Activated T-cell treated with anti-CD3 and anti-CD28 coated beads, Interleukin-2, amount 50 U/mL, for 48 hours (primary cell): ENCODE measurements at places on chromosomes 6 and 20.
A peak's percentile ranks its signal among the peaks of the same experiment; 100 is the strongest.

- no peak for DNase-seq
Measured at GRCh38 chr6:22149501-22150367, 147.1 kb downstream of the PRL start.

GRCh38 chr20:26308961-26309360 lies 612.3 kb upstream of the ZNF337 start:
- no peak for DNase-seq

DNA sequence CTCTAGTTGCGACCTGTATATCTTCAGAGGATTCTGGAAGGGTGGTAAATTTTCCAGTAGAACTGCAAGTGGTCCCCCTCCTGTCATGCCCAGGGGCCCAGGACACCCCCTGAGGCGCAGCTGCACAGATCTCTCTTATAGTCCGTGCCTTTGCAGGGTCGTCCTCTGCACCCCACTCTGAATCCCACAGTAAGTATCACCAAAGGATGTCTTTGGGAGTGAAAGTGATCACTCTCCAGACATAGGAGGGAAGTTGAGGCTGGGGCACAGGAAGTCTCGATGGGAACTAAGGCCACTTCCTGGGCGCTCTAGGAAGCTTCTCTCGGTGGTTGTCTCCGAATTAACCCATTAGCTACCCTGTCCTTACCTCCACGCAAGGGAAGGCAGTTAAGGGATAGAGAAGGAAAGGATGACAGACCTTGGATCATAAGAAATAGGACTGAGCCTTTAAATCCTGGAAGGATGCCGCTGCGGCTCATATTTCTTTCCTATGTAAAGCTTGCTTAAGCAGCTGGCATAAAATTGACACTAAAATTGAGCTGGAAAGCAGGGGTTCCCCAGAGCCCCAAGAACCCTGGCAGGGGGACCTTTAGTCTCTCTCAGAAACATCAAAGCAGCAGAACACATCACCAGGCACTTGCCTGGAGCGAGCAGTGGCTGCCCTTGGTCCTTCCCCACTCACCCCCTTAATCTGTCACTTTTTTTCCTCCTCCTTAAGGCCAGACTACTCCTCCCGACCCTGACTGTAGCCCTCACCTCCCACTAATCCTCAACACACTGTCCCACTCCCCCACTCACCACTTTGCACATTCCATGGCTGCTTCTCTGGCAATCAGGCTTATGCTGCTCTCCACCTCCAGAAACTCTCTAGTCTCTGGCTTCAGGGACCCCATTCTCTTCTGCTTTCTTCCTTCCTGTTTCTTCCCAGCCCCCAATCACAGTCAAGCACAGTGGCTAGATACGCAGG lies at the start of gene ZKSCAN4:
TSS of gene ZKSCAN4 (minus strand) at position 261 of the 967 bp plus-strand sequence. CDS start 289 bp downstream, outside the sequence.
- DNase-seq = peak; percentile 82

- DNase-seq = peak; percentile 62
Measured at GRCh38 chr6:36735110-36736071, 37.8 kb downstream of the RAB44 start.

DNA sequence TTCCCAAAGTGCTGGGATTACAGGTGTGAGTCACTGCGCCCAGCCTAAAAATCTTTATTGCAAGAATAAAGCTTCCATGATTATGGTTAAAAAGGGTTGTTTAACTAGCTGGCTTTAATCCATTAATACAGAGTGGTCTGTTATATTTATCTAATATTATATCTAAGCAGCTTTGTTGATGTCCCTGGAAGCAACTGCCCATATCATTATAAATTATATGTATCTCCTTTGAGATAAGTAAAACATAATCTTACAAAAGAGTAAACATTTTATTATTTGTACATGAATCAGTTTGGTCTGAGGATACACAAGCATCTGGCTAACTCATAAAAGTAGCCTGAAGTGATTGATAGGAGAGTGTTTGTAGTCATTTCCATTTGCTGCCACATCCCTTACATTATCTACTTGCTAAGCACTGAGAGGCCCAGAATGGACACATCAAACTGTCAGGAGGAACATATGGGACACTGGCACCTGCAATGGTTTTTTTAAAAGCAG lies 46.9 kb downstream of the TRAF3IP2 start:
- DNase-seq = no peak

- no peak for DNase-seq
Measured at GRCh38 chr20:54590856-54591255, 115.5 kb downstream of the DOK5 start.

- DNase-seq = peak; percentile 37
Measured at GRCh38 chr6:142679907-142680700, 264.9 kb downstream of the HIVEP2 start.

GRCh38 chr6:107809966-107810365 lies 14.1 kb downstream of the SCML4 start:
- DNase-seq = no peak

- DNase-seq = no peak
Measured at GRCh38 chr6:16956361-16956760, 145.5 kb upstream of the STMND1 start.

DNA sequence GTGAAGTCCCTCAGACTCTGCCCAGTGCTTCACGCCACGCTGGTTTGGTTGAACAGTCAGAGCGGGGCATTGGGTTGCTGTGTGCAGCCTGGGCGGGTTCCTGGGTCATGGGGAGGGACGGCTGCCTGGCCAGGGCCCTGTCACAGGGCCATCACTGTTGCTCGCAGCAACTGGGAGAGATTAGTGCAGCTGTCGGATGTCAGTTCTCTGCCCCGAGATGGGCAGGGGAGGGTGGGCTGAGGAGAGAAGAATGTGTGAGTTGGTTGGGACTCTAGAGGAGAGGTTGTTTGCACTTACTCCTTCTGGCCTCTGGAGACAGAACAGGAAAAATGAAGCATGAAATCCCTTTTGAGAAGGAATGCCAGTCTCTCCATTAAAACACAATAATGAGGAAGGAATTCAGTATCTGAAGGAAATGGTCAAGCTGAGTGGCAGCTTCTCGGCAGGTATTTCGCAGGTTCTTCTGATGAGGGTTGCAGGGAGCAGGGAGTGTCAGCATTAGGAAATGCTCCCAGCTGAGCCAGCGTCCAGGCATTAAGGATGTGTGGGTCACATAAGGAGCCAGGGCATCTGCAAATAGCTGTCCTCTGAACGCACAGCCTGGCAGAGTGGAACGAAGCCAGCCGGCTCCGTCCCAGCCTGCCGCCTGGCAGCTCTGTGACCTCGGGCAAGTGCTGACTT lies 95.9 kb downstream of the SSR1 start:
- no peak for DNase-seq

DNA sequence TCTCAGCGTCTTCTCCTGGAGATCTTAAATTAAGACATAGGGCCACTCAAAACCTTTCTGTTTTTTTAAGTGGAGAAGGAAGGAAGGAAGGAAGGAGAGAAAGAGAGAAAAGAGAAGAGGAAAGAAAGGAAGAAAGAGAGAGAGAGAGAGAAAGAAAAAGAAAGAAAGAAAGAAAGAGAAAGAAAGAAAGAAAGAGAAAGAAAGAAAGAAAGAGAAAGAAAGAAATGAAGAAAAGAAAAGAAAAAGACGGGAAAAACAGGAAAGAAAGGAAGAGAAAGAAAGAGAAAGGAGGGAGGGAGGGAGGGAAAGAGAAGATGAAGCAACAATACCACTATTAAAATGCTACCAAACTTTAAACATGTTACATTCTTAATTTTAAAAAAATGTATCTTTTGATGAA lies 336.5 kb upstream of the ARID1B start:
- no peak for DNase-seq

GRCh38 chr6:135833771-135834170 lies 17.7 kb upstream of the PDE7B start:
- DNase-seq = no peak

- DNase-seq = peak; percentile 22
Measured at GRCh38 chr6:39377539-39377950, 55.0 kb upstream of the KCNK16 start.
